ENCODE measurements at places on chromosomes 11 and 22.

- no peak for DNase-seq
Observed at GRCh38 chr11:12291313-12291712, 86.1 kb upstream of the PARVA start.

- no peak for DNase-seq
Observed at GRCh38 chr22:19136915-19137314, 5.8 kb downstream of the TSSK2 start.

GRCh38 chr22:39994566-39995392, at the start of gene FAM83F:
Gene FAM83F, plus strand, starts transcription at chr22:39994954. Its CDS starts 89 bp downstream, at chr22:39995043.
- DNase-seq = no peak

GRCh38 chr22:44848296-44848741, 95.9 kb downstream of the ARHGAP8 start:
- DNase-seq = no peak

Measured in AG04449 (cell line).